ENCODE measurements at places on chromosomes 1 and 21.

GRCh38 chr21:36955783-36956182, 10.7 kb downstream of the HLCS start:
- no peak for DNase-seq

DNA sequence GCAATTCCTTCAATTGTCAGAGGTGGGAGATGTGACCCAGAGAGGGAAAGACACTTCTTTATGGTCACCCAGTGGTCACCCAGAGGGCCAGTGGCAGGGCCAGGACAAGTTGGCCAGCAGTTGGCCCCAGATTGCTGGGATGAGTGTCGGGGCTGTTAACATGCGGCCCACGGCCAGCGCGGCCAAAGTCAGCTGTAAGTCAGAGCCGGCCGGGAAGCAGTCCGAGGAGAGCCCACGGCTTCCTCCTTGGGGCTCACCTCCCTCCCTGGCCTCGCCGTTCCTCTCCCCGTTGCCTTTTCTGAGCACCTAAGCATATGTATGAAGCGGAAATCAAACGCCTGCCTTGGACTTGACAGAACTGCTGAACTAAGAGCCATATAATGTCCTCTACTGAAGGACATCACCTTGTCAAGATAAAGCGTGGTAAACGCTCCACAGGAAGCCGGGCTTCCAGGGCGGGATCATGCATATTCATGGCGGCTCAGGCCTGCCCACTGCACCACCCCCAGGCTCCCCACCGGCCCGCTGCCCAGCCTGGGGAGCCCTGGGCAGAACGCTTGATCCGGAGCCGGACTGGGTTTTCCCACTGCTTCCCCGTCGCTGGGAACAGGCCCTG, 245.4 kb upstream of the POU3F1 start:
- DNase-seq: no peak

GRCh38 chr1:212512816-212513559, 80.3 kb downstream of the NENF start:
- DNase-seq: no peak

DNA sequence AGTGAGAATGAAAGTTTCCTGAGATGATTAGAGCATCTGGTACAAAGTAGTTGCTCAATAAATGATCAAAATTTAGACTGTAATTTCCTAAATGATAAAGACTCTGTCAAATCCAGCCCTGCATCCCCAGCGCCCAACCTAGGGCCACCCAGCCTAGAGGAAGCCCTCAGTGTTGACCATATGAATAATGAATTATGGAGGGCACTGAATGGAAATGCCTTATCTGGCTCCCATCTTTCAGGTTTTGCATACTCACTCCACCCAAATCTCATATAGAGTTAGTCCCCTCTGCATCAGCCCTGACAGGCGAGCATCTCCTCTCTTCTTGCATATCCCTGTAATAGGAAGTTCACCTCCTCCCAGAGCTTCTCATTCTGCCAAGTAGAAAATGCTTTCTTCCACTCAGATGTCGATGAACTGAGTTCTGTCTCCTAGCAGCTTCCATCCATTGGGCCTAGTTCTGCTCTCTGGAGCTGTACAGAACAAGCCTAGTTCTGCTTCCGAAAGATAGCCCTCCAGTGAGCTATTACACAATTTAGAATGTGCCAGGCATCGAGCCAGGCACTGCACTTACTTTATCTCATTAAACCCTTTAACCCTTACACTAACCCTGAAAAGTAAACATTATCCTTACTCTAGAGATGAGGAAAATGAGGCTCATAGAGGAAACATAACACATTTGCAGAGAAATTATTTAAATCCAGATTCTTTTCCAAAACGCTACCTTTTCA, 20.9 kb downstream of the COA7 start:
- no peak for DNase-seq

- no peak for DNase-seq
Measured at GRCh38 chr21:40186045-40186444, 318.8 kb downstream of the PCP4 start.

- DNase-seq: no peak
Measured at GRCh38 chr1:99606306-99606705, 39.6 kb upstream of the PALMD start.

- DNase-seq: no peak
Measured at GRCh38 chr1:59272507-59272906, 24.4 kb upstream of the FGGY start.

GRCh38 chr1:10753299-10753698, 43.1 kb downstream of the CASZ1 start:
- no peak for DNase-seq

GRCh38 chr1:175423605-175424004, 231.0 kb upstream of the KIAA0040 start:
- DNase-seq: no peak

DNA sequence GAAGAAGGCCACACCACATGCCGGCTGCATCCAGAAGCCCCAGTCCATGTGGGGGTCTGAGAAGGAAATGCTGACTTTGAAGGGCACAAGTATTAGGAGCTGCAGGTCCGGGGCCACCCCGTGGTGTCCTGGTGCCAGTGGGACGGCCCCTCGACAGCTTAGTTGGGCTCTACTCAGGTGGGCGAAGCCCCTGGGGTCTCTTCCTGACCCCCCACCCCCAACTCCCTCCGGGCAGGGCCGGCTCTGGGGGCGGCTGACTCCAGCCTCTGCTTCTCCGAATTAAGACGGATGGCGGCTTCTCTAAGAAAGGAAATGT, 62.1 kb upstream of the TTC34 start:
- no peak for DNase-seq

- no peak for DNase-seq
Measured at GRCh38 chr1:38073534-38074301, 27.1 kb upstream of the POU3F1 start.

DNA sequence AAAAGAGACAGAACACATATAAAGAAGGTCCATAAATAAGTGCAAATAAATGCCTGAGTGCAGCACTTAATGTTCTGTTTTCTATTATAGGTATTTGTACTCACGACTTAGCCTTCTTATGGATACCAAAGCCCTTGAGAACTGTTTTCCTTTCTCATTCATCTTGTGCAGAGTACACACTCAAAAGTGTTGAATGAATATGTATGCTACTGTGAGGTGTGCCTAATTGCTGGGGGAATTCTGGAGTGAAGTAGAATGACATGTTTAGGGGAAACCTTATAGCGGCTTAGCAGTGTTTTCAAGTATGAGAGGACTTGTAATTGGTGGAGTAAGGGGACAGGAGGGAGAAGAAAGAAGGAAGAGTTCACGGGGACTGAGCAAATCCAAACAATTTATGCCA, 157.6 kb downstream of the CACNA1E start:
- no peak for DNase-seq

DNA sequence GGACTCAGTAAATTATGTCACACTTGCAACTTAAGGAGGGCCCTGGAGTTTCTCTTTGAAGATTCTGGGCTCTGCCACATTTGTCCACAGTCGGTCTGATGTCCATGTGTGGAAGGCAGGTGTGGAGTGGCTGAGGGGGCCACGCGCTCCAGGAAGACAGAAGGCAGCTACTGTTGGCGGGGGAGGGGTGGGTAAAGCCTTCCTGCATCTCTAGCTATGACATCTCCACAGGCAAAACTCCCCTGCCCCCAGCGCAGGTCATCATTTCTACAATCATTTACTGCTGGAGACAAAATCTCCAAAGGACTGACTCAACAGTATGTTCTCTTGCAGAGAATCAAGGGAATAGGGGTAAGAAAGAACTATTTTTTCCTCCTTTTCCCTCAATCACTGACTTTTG, 11.4 kb upstream of the TSPEAR start:
- no peak for DNase-seq

GRCh38 chr1:113027007-113027406, 46.0 kb upstream of the LRIG2 start:
- DNase-seq: no peak

DNA sequence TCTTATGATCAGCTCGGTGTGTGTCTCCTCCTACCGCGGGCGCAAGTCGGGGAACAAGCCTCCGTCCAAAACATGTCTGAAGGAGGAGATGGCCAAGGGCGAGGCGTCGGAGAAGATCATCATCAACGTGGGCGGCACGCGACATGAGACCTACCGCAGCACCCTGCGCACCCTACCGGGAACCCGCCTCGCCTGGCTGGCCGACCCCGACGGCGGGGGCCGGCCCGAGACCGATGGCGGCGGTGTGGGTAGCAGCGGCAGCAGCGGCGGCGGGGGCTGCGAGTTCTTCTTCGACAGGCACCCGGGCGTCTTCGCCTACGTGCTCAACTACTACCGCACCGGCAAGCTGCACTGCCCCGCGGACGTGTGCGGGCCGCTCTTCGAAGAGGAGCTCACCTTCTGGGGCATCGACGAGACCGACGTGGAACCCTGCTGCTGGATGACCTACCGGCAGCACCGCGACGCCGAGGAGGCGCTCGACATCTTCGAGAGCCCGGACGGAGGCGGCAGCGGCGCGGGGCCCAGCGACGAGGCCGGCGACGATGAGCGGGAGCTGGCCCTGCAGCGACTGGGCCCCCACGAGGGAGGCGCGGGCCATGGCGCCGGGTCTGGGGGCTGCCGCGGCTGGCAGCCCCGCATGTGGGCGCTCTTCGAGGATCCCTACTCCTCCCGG, 1.5 kb downstream of the KCNC4 start:
- DNase-seq: peak; percentile 30

DNA sequence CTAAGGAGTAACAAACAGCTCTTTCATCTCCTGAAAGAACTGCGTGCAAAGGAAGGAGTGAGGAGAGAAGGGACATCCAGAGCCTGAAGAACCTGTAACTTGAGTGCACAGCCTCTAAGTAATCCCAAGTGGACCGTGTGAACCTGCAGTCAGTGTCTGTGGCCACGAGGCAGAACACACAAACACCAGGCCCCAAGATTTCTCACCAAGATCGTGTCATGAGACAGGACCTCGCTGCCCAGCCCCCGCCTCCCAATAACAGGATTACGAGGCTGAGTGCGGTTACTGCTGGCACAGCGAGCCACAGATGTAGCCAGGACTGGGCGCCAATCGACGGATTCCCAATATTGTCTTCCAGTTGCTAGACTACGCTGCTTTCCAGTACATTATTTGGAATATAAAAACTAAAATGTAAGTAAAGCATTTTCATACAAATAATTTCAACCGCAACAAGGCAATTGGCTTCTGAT, 101.3 kb upstream of the SLC25A33 start:
- no peak for DNase-seq

- DNase-seq: no peak
Measured at GRCh38 chr1:213388199-213388598, 337.2 kb downstream of the RPS6KC1 start.

DNA sequence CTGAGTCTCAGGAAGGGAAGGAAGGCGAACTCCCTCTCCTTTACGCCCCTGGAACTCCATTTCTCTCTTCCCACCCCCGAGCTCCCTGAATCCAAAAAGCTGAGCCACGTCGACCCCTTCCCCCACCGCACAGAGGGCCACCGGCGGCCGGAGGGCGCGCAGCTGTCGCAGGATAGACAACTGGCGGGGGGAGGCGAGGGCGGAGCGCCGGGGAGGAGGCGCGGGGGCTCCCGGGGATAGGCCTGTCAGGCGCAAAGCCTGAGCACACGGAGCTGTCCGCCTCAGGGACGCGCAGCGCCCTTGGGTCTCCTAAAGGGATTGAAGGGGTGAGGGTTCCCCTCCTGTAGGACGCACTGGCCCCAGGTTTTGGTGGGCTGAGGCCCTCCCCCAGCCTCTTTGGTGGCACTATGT, 752 bp upstream of the ACTA1 start:
- DNase-seq: no peak

GRCh38 chr1:78073441-78073840, 27.7 kb downstream of the GIPC2 start:
- no peak for DNase-seq

DNA sequence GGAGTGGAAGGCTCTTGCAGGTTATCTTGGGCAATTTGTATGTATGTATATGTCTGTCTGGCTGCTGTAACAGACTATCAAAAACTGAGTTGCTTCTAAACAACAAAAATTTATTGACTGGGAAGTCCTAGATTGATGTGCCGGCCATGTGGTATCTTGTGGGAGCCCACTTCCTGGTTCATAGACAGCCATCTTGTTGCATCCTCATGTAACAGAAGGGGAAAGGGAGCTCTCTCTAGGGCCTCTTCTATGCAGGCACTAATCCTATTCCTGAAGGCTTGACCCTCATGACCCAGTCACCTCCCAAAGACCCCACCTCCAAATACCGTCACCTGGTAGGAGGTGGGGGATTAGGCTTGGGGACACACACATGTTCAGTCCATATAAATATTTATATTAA, 9.2 kb downstream of the GIPC2 start:
- DNase-seq: no peak

GRCh38 chr1:206514813-206515387, 7.6 kb downstream of the RASSF5 start:
- no peak for DNase-seq

DNA sequence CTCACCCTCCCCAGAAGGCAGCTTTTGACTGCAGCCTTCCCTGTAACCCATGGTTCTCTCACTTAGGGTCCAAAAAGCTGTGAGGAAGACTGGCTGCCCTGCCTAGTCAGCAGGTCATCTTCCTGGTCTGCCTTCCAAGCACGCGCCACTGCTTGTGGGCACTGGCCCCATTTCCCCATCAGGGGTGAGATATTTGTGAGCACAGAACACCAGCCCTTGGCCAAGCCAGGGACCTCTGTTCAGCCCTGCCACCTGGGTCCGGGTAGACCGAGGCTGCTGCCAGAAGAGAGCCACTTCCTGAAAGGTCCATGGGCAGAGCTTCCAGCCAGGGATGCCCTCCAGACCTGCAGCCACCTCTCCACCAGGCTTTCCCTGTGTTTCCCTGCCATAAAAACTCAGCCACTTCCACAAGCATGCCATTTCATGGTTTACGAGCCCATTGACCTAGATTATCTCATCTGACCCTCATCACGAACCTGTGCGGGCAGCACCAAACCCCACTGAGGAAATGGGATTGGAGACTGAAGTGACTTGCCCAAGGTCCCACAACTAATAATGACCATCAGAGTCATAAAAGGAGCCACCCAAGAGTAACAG, 40.5 kb downstream of the GLIS1 start:
- no peak for DNase-seq

GRCh38 chr1:230785636-230786384, 38.6 kb downstream of the CAPN9 start:
- no peak for DNase-seq

- DNase-seq: peak; percentile 29
Measured at GRCh38 chr1:247110627-247111258, 6.6 kb upstream of the ZNF669 start.

DNA sequence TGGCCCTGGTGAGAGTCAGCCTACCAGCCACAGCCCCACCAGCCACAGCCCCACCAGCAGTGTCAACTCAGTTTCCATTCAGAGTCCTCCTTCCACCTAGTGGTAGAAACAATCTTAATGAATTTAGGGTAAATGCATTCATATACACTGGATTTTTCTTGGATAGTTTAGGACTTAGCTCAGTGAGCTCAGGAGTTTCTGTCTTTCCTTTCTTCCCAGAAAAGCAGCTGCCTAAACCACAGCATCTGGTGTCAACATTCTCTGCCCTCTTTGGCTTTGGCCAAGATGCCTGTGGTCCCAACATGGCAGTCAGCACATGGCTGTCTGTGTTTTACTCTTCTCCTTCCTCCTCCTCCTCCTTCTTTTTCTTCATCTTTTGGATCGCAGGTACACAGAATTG, 94.0 kb downstream of the CLIC6 start:
- DNase-seq: no peak
